ENCODE measurements at places on chromosomes 7 and 10.
A peak's percentile ranks its signal among the peaks of the same experiment; 100 is the strongest.

- DNase-seq = peak; percentile 3
These were observed 680 bp downstream of the C7orf57 start for GRCh38 chr7:48035967-48036478.

- no peak for DNase-seq
These were observed 21.2 kb downstream of the BMPER start for GRCh38 chr7:33926535-33926934.

- DNase-seq = no peak
These were observed 58.0 kb downstream of the PDSS1 start for GRCh38 chr10:26755443-26755903.

DNA sequence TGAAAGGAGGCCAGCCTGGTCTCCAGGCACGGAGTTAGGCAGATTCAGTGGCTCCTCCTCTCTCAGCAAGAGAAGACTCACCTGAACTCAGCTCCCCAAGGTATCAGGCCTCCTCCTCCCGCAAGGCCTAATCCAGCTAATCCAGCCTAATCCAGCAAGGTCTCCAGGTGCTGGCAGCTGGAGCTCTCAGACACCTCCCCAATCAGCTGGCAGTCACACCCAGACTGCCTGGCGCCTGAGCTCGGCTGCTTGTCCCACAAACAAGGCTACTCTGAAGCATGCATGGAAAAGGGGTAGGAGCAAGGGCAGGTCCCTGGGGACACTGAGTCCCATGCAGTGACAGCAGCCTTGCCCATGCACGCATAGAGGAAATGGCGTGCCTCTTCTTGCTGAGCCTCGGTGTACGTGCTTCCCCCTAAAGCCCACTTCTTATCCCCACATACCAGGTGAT is 3.3 kb upstream of the OPN4 start:
- DNase-seq = no peak

GRCh38 chr10:4868357-4868657 is 42.3 kb downstream of the AKR1E2 start:
- DNase-seq = no peak

GRCh38 chr7:110010359-110010758 is 1080.6 kb upstream of the LRRN3 start:
- no peak for DNase-seq
